Astrocyte (in vitro differentiated cells and primary cell): ENCODE measurements at places on chromosomes 2 and 18.

DNA sequence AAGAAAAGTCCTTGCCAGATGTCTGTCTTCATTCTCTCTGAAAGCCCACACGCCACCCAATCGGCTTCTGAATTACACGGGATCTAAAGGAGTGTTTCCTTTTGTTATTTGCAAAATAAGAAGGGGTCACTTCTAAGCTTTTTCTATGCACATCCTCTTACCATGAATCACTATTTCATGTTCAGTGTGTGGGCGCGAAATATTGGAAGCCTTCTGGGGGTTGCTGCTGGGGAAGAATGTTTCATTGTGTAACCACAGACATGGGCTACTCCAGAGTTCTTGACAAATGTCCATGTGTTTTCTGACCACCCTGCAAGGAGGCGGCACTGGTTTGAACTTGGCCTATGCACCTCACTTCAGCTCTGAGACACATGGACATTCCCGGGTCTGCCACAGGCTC lies 133.6 kb upstream of the APCDD1 start:
- DNase-seq = peak; percentile 89

- DNase-seq = no peak
Measured at GRCh38 chr2:176133389-176133788, 3.9 kb downstream of the HOXD8 start.

DNA sequence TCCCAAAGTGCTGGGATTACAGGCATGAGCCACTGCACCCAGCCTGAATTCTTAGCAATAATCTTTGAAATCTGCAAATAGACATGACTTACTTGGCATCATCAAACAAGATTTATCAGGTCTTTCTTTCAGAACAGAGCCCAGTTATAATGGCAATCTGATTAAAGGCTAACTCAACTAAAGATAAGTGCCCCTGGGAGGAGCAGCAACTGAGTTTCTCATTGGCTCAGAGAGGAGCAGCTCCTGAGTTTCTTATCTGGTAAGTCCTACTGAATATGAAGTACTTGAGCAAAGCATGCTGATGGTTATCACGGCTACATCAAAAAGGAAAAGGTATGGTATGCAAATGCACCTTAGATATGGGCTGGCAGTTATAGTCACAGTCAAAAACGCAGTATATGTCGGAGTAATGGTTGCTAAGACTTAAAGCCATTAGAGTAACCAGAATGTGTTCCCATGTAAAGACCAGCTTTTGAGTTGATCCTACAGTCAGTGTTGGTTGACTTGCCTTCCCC lies 15.0 kb upstream of the AP1S3 start:
- DNase-seq = no peak

DNA sequence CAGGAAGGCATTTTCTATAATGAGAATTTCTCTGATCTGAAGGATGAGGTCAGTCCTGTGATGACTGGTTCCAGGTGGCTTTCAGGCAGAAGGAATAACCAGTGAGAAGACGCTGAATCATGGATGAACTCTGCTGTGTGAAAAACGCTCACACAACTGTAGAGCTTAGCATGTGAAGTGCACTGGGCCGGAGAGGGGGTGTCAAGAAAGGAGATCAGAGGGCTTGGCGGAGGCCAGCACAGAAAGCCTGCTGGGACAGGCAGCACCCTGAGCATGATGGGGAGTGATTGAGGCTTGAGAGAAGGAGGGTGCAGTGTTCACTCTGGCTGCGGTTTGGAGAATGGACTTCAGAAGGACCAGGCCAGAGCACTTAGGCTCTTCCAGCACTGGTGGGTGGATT lies 236.5 kb downstream of the TPGS2 start:
- peak; percentile 63 for DNase-seq

DNA sequence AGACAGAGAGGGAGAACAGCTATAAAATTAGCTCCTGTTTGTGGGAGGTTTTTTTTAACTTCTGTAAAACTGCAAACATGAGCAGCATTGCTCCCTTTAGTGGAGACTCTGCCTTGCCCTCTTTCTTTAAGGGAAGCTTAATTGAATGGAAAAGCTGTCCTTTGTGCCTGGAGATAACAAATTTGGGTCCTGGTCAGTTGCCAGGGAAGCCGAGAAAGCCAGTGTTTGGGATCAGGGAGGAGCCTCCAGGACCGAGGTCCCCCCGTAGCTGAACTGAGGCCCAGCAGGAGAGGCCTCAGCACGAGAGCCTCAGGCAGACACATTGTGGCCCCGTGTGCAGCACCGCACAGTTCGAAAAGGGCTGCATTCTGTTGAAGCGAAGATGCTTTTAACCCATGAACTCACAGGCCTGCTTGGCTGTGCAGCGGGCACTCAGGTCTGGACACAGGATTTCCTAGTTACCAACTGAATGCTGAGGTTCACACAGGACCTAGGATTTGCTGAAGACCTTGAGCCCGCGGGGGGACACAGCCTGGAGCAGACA lies 369.7 kb downstream of the DCDC2C start:
- DNase-seq = no peak

- peak; percentile 16 for DNase-seq
Measured at GRCh38 chr2:155730804-155731203, 601.7 kb downstream of the NR4A2 start.

DNA sequence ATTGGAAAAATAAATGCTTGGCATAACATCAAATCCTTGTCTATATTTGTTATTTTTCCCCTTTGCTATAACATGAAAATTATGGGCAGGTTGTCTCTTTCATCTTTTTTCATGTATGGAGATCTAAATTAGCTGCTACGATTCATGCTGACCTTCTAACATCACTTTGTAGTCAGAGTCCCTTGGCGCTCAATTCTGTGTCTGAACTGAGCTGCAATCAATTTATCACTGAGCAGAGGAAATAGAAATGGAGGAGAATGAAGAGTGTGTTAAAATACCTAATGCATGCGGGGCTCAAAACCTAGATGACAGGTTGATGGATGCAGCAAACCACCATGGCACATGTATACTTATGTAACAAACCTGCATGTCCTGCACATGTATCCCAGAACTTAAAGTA lies 168.9 kb downstream of the CDH7 start:
- DNase-seq = no peak

- DNase-seq = no peak
Measured at GRCh38 chr2:134366359-134366758, 112.5 kb downstream of the MGAT5 start.

DNA sequence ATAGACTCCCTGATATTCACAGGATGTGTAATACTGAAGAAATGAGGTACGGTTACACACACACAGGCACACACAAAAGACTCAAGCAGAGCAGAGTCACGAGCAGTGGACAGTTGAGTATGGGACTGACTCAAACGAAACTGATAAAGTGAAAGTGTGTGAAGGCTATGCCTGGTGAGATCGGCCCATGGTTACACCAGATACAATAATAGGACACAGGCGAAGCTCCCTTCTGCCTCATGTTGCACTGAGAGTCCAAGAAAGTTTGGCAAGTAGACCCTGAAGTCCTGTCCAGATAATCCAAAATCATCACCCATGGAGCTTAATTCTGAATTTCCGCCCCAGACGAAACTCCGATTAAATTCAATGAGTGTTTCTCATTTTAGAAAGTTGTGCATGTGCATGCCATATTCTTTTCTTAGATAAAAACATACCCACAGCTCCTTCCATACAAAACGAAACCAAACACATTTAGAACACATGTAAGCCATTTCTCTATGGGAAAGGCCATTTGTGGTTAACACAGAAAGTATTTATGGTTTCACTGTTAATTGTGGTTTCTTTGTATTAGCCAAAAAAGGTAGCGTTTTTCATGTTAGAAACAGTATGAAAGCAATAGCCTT lies 567.6 kb downstream of the PLCL1 start:
- DNase-seq = peak; percentile 6

DNA sequence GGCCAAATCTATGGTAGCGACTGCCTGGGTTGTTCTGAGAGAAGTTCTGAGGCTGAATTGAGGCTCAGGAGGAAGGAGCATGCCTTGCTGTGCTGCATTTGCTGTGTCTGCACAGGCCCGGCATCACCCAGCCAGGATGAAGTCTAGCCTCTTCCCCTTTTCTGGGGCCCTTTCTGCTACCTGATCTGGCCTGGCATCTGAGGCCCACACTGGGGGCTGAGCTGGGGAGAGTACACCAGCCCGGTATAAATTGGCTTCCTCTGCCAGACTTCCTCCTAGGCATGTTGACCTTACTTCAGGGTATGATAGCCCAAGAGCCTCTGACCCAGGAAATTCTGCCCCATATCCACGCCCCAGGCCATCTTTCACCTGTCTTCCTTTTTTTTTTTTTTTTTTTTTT lies 30.0 kb downstream of the MRPL35 start:
- DNase-seq = no peak

- DNase-seq = peak; percentile 37
Measured at GRCh38 chr18:5519448-5520298, 24.1 kb downstream of the EPB41L3 start.

DNA sequence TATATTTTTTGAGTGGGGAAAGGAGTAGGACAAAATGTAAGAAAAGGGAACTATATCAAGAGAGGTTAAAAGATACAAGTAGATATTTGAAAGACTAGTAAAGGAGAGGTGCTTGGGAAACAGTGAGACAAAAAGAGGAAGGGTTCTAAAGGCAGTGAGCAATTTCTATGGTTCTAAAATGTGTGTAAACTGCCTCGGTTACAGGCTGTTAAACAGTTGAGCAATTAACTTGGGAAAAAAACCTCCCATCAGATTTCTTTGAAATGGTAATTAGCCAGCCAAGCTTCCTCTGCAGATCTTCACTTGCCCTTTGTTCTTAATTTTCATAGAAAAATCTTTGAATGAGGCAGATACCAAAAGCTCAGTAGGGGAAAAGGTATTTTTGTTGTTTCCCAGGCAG lies 238.7 kb upstream of the KCNH7 start:
- no peak for DNase-seq

DNA sequence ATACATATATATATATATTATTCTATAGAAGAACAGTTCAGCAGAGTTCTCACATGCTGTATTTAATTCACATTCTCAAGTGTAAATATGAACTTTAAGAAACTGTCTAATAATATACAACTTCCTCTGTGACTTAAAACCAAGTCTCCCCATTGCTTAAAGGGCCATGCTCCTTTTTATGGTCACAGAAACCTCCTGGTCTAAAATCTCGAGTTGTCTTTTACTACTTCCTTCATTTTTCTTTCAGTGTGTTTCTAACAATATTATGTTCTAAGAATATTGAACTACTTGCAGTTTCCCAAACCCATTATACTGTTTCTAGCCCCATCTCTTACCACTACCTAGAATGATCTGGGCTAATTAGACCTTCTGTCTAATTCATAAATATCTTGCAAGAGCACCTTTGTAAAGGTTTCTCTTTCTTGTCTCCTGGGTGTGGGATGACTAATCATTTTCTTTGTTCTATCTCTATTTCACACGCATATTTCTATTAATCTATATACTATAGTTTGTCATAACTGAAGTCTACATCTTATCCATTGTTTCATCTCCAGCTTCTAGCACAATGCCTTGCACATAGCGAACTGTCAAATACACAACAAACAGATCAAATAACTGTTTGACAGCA lies 48.8 kb downstream of the ERBB4 start:
- DNase-seq = no peak

DNA sequence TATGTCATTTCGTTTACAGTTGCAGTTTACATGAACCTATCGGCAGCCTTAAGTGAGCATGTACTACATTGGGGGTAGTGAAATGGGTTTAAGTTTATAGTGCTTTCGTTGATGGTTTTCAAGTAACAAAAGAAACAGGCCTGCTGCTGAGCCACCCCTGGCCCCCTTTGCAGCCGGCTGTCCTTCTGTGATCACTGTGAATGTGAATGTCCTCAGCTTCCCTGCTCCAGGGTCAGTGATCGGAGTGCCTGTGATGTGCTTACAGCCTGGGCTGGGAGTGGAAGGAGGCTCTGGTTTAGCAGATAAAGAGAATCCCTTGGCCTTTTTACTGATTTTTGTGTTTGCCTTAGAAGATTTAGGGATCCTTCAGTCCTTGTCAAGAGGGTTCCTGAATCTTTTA lies 154.2 kb downstream of the FAM210A start:
- DNase-seq = no peak

- peak; percentile 37 for DNase-seq
Measured at GRCh38 chr2:237540823-237541222, 25.6 kb upstream of the PRLH start.

GRCh38 chr18:56569416-56569815 lies 69.0 kb downstream of the TXNL1 start:
- no peak for DNase-seq

GRCh38 chr2:23746141-23746863 lies 180.6 kb downstream of the ATAD2B start:
- no peak for DNase-seq

DNA sequence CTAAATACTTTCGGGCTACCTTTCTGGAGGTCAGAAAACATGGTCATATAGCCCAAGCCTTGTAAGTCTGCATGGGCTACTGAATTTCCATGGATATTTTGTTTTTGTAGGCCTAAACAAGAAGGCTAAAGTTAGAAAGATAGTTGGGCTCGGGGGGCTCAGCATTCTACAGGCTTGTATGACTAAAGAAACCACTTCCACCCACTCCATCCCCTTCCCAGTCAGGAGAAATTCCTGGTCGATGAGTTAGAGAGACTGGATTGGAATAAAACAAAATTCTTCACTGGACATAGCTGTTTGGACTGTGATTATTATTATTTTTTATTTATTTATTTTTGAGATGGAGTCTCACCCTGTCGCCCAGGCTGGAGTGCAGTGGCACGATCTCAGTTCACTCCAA lies 539.4 kb upstream of the TNP1 start:
- DNase-seq = peak; percentile 93

DNA sequence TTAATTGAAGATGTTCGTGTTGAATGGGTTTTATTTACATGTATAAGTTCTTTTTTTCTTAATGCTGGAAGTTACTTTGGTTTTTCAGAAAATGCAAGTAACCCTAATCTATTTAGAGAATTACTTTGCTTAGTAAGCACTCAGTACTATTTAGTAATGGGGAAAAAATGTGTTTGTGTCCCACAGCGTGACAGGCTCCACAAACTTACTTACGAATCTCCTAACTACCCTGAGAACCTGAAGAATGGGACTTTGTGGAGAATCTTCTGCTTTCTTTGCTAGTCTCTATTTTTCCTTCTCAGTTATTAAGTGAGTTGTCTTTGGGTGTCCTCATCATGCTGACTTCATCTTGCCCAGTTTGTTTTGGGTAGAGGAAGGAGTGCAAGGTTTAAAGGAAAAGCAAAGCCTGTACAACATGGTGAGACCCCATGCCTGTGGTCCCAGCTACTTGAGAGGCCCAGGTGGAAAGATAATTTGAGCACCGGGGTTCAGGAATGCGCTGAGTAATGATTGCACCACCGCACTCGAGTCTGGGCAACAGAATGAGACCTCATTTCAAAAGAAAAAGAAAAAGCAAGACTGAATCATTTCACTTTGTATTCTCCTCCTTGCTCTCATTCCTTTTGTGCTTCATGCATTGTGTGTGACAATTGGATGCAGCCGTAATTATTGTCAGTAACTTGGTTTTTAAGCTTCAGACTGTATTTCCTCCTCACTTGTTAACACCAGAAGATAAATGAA lies 10.2 kb downstream of the NEDD4L start:
- peak; percentile 74 for DNase-seq
